Epithelial cell of proximal tubule (primary cell): ENCODE measurements at places on chromosomes 6 and 20.
A peak's percentile ranks its signal among the peaks of the same experiment; 100 is the strongest.

- DNase-seq: peak; percentile 2
These were observed 7.6 kb downstream of the CD93 start for GRCh38 chr20:23078351-23079015.

- DNase-seq: no peak
These were observed 6.1 kb upstream of the SLC35B3 start for GRCh38 chr6:8441452-8441851.

DNA sequence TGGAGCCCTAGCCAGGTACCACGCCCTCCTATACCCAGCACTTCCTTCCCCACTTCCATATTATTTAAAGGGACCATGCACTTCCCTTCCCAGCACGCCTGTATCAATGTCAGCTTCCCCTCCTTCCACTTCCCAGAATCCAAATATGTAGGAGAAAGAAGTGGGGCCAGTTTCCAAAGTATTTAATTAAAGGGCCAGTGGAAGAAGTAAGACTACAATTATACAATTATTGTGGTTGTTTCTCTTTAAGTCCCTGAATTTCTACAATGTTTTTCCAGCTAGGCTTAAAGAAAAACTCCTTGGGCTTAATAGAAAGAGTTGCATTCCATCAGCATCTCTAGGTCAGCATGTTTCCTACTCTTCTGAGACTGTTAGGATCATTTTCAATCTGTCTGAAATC, 515.8 kb downstream of the PREX1 start:
- no peak for DNase-seq

- DNase-seq: no peak
These were observed 61.5 kb downstream of the TBXT start for GRCh38 chr6:166106076-166106686.

- DNase-seq: no peak
These were observed 2.9 kb downstream of the RXRB start for GRCh38 chr6:33197431-33198048.

DNA sequence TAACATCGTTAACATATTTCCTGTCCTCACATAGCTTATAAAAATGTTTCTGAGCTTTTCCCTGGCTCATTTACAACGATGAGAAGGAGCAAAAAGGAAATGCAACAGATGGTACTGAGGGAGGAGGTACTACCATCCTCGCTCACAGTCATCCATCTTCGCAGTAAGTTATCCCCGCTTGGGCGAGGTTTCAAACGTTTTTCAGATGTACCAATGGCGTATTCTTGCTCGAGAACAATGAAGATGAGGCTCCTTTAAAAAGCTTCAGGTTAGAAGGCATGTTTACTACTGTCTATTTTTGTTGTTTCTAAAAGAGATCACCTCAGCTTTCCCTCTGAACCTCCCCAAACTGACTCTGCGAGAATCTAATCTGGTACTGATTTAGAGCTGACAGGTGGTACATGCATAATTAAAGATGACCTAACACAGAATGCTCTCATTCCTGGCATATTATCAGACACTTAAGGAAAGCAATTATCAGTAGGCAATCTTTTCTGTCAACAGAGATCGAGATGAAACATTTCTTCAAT, 178.7 kb downstream of the GJA10 start:
- no peak for DNase-seq

- peak; percentile 15 for DNase-seq
These were observed 65.7 kb upstream of the EEF1A1 start for GRCh38 chr6:73586416-73586974.

DNA sequence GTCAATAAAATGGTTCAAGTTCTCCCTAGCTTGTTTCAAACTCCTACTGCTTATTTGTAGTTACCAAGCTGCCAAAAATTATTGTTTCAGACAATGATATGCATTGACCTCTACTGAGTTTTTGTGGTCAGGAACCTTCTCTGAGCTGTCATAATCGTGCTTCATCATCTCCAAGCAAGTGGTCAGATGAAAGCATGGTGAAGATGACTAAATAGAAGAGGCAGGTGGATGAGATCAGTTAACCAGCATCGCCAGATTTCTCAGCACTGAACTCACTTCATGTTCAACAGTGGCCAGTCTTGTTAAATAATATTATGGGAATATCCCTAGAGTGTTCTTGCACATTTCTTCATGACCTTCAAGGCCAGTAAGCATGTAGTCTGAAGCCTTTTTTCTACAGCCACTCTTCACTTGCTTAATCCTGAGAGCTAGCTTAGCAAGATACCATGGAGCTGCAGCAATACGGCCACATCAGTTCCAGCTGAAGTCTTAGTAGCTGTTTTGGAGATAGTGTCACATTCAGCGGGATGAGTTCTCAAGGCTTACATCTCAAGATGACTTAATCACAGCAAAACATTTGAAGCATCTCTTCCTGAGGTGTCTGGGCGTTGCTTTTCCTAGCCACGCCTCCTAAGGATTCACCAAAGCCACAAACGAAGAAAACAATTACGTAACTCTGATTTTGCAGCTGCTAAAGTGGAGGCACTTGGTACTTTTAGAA, 101.6 kb upstream of the TMEM30A start:
- no peak for DNase-seq

DNA sequence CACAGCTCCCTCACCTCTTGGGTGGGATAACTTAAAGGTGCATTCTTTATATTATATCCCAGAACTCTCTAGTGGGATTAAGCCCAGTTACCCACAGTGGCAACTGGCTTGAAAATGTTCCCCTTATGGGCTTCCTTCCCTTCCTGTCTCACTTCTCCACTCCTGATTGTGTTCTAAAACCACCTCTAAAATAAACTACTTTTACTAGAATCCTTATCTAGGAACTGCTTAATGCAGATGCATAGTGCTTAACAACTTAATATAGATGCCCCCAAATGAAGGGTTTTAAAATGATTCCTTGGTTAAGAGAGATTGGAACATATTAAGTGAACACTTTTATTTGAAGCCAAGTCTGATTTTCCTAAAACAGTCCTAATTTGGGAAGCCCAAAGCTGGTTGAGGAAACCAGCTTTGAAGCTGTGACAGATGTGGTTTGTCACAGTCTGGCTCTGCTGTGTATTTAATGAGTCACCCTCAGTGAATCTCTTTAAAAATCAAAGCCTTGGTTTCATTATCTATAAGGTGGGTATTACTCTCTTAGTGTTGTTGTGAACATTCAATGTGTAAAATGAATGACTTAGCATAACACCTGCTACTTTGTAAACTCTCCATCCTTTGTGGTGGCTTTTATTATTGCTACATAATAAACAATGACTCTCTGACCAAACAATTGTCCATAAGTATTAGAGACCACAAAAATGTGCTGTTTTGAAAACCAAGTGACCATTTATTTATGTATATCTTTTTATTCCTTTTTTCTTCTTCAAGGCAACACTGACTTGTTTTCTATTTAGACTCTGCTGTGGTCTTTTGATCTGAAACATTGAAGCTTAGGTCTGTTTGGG, 24.4 kb downstream of the PLCB1 start:
- no peak for DNase-seq

- no peak for DNase-seq
These were observed 77.0 kb downstream of the SULF2 start for GRCh38 chr20:47708140-47708807.

DNA sequence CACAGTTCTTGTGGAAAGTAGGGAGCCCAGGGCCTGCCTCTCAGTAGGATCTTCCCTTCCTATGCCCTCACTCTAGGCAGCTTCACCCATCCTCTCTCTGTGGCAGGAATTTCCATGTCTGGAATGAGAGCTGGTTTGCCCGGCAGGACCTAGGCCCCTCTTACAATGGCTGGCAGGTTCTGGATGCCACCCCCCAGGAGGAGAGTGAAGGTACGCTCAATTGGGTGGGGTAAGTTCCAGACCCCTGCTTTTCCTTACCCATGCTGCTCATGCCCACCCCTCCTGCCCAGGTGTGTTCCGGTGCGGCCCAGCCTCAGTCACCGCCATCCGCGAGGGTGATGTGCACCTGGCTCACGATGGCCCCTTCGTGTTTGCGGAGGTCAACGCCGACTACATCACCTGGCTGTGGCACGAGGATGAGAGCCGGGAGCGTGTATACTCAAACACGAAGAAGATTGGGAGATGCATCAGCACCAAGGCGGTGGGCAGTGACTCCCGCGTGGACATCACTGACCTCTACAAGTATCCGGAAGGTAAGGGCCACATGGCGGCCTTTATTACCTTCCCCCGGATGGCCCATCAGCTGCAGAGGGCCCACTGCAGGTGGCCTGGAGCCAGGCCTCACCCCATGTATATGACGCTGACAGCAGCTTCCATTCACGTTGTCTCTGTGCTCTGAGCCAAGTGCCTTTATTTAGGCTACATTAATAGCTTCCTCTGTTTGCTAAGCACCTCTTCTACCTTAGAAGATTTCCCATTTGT, 22.8 kb downstream of the TGM6 start:
- no peak for DNase-seq

DNA sequence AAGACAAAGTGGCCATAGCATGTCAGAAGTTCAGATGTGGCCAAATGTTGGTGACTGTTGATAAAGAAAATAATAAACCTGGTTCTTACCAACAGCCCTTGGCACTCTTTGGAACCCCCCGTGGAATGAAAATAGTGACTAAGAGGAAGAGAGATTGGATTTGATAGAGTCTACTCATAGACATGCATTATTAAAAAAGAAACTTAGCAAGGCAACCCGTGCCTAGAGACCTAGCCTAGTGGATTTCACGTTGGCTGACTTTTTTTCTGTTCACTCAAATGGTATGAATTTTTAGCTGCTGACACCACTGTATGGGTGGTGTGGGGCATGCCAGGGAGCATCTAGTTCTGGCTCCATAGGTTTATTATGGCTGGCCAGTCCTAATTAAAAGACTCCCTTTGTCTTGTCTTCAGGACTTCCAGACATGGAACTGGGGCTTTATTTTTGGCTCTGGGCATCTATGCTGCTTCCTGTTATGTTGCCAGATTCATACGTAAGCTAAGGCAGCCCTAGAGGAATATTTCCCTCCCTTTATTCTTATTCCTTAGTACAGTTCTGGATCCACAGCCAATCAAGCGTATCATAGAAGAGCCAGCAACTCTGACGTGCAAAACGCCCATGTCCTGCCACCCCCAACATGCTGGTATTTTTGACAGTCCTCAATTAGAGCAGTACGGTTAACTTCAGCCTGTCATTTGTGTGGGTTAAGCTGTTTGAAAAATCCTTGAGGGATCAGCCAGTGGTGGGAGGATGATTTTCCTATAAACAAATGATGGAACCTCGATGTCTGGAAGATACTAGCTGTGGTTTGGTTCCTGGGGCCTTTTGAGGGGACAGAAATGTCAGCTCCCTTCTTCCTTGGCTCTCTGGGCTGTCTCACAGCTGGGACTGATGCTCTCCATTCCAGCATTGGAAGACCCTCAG, 127.5 kb downstream of the ISM1 start:
- DNase-seq: no peak
